CMK (cell line): ENCODE measurements at places on chromosomes 4 and X.

- DNase-seq, result no peak
Measured at GRCh38 chr4:17811078-17811603, 362 bp downstream of the NCAPG start.

- no peak for DNase-seq
Measured at GRCh38 chr4:142095886-142096605, 459.7 kb downstream of the IL15 start.

DNA sequence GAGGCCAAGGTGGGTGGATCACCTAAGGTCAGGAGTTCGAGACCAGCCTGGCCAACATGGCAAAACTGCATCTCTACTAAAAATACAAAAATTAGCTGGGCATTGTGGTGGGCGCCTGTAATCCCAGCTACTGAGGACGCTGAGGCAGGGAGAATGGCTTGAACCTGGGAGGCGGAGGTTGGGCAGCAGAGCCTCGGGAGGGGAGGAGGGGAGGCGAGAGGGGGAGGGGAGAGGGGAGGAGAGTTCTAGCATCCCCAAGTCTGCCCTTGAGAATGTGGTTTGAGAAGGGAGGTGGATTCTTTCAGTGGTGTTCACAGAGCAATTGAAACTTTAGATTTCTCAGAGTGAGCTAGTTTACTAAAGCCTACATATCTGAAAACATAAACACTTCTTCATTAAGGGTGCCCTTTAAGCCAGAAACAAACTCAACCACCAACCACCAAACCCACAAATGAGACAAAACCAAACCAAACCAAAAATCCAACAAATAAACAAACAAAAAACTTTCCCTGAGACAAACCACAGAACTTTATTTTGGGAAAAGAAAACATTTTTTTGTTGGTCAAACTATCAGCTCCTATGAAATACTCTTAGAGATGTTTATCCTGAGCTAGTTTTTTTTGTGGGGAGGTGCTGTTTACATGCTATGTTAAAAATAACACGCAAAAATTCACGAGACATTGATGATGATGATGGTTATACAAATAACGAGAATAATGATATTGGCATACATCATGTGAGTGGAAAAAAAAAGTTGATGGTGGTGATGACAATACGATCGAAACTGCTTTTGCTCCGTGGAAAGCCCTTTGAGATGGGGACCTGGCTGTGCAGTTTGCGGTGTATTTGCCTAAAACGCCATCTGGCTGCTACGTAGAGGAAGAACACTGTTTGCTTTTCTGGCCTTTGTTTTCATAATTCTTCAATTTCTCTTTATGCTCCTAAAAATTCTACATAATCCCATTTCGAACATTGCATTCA lies 98.2 kb upstream of the PRKX start:
- DNase-seq, result no peak

- DNase-seq, result no peak
Measured at GRCh38 chr4:17544831-17545234, 29.9 kb downstream of the CLRN2 start.

DNA sequence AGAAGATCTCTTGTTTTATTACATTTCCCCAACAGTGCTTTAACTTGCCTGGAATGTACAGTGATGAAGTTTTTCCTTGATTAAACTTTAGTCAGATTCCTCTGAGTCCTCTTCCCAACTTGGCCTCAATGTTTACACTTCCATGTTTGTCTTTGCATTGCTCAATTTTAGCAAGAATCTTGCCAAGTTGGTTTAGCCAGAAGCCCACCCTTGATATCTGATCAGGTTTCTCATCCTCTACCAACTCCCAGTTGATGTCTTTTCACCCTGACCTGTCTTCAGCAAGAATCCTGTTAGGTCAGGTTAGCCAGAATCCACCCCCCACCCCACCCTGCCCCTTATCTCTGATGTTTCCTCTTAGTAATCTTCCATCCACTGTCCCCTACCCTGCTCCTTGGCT lies 120.9 kb downstream of the MBNL3 start:
- DNase-seq, result no peak

GRCh38 chr4:13483136-13483767 lies 888 bp downstream of the RAB28 start:
- DNase-seq, result no peak

DNA sequence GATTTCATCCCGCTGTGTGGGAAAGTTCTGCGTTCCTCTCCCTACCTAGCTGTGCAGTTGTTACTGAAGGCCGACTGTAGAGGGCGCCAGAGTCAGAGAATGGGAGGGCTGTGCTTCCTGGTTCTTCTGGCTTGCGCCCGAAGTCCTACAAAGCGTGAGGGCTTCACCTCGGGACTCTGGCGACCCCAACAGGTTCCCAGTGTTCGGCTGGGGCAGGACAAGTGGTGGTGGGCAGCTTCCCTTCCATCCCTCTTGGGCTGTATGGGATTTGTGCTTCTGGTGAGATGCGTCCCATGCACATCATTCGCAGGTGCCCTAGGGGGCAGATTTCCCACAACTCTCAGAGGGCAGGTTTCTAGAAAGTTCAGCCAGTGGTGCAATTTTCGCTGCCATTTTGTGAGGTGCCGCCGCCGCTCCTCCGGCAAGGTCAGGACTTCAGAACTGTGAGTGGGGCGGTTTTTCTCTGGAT lies 27.3 kb downstream of the CT45A1 start:
- DNase-seq, result no peak

DNA sequence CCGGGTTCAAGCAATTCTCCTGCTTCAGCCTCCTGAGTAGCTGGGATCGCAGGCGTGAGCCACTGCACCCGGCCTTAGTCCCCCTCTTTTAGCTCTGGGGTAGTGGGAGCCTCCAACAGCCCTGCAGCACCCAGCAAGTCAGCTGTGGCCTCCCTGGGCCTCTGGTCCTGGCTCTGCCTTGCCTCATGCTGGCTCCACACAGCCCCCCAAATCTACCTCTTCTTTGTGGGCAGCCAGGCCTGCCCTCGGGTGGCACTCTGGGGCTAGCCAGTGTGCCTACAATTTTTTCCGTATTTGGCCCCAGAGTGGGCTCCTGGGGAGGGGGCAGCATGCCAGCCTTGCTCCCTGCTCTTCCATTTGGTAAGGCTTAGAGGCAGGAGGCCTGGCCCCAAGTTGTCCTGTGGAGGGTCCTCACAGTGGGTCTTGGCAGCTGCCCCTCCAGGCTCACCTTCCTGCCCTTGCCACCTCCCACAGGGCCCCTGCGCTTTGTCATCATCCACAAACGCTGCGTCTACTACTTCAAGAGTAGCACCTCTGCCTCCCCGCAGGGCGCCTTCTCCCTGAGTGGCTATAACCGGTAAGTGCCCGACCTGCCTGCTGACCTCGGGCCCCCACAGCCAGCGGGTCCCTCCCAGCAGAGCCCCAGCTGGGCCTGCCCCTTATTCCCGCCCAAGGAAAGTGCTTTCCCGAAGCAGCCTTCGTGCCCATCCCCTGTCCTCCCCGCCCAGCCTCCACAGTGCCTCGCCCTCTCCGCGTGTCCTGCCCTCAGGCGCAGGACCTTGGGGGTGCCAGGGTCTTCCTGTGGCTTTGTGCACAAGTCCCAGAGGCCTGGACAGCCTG lies 21.0 kb upstream of the ADD1 start:
- DNase-seq, result no peak

GRCh38 chrX:23766650-23767551 lies 16.1 kb upstream of the SAT1 start:
- no peak for DNase-seq

GRCh38 chrX:44931441-44931973 lies 58.5 kb downstream of the KDM6A start:
- DNase-seq, result no peak

DNA sequence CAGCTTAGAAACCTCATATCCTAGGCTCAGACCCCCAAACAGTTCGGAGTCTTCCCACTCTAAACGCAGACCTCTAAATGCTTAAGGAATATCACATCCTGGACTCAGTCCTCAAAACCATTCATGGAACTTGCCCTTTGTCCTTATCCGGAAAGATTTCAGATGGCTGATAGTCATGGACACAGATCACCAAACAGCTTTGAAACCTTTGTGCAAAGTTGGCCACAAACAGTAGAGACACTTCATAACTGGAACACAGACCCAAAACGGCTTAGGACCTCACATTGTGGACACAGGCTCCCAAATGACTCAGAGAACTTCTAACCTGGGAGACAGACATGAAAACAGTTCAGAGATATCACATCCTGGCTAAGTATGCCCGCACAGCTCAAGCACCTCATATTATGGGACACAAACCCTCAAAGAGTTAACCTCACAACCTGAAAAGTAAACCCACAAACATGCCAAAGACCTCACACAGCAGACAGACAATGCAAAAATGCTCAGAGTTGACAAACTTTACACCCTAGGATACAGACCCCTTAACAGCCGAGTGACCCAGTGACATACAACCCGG lies 15.5 kb downstream of the SUV39H1 start:
- DNase-seq, result no peak

DNA sequence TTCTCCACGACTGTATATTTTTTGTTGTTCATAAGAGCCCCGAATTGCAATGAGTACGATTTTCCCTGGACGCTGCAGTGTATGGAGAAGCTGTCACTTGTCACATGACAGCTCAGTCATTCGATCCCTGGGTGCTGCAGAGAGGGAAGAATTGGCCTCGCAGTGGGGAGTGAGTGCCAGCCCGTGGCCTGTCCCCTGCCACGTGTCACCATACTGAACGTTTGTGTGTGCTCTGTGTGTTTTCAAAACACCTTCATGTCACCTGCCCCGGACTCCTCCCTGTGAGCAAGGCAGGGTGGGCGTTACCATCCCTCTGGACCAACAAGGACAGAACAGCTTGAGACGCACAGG lies 77.9 kb downstream of the TBL1X start:
- DNase-seq, result no peak

DNA sequence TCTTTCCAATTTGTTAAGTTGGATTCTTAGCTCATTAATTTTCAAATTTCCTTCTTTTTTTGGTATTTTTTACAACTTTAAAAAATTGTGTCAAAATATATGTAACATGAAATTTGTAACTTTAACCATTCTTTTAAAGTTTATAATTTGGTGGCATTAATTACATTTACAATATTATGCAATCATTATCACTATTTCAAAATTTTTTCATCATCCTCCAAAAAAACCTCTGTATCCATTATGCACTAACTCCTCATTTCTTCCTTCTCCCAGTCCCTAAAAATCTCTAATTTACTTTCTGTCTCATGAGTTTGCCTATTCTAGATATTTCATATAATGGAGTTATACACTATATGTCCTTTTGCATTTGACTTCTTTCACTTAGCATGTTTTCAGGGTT lies 4.7 kb upstream of the FAM47E start:
- no peak for DNase-seq

DNA sequence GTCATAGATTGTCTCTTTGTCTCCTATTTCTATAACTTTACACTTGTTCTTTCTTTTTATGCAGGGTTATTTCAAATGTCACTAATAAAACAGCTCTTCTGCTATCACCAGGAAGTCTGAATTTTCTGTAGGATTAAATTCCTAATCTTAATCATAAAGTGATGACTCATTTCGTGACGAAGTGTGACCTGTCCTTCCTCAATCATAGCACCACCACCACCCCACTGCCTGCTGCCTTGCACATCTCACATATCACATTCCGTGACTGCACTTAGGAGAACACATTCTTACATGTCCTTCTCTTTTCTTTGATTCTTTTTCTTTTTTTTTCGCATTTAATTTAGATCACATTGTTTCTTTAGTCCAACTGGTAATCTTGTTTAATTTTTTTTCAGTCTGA lies 57.7 kb upstream of the UGT2B7 start:
- DNase-seq, result no peak

DNA sequence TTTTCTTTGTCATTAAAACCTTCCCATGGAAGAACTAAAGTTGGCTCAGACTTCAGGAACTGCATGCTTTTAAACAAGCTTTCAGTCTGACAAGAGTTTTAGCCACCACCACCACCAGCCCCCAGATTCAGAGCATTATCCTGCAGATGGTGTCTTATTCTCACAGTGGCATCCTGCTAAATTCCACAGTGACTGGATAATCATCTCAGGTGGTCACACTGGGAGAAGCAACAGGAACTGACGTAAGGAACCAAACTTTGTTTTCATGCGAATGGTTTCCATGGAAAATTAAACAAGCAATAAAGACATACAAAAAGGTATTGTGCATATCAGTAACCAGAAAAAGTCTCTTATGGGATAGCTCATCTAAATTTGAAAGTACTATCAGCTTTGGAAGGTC lies 370.7 kb downstream of the FBXW7 start:
- no peak for DNase-seq

- DNase-seq, result no peak
Measured at GRCh38 chr4:23036503-23036902, 343.8 kb downstream of the GBA3 start.

GRCh38 chr4:168864821-168865541 lies 145.1 kb downstream of the CBR4 start:
- no peak for DNase-seq

GRCh38 chr4:125681240-125681639 lies 366.5 kb downstream of the FAT4 start:
- no peak for DNase-seq

DNA sequence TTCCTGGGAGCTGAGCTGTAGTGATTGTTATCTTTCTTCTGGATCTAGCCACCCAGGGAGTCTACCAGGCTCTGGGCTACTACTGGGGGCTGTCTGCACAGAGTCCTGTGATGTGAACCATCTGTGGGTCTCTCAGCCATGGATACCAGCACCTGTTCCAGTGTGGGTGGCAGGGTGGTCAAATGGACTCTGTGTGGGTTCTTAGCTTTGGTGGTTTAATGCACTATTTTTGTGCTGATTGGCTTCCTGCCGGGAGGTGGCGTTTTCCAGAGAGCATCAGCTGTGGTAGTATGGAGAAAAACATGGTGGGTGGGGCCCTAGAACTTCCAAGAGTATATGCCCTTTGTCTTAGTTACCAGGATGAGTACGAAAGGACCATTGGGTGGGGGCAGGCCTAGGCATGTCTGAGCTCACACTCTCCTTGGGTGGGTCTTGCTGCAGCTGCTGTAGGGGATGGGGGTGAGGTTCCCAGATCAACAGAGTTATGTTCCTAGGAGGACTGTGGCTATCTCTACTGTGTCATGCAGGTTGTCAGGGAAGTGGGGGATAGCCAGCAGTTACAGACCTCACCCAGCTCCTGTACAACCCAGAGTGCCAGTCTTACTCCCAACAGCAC lies 264.8 kb upstream of the LDB2 start:
- DNase-seq, result no peak
